ENCODE measurements at places on chromosomes 4 and X. TPM values are rescaled to one million over a fixed set of nuclear protein-coding genes. Genes with fewer than 3 reads are reported as not detected.

The GPM6B gene
- 4.1 TPM for total RNA-seq

The ACE2 gene
- 1.0 TPM for total RNA-seq

The CAPN6 gene
- 0.33 TPM for total RNA-seq

The DGAT2L6 gene
- total RNA-seq: not detected

The CRMP1 gene
- total RNA-seq: 0.81 TPM

The TRIM61 gene
- total RNA-seq: 0.90 TPM

The MTMR8 gene
- total RNA-seq: 4.9 TPM

The NLGN4X gene
- 0.83 TPM for total RNA-seq

The FAM53A gene
- 1.7 TPM for total RNA-seq

The FAM184B gene
- total RNA-seq: not detected

DNA sequence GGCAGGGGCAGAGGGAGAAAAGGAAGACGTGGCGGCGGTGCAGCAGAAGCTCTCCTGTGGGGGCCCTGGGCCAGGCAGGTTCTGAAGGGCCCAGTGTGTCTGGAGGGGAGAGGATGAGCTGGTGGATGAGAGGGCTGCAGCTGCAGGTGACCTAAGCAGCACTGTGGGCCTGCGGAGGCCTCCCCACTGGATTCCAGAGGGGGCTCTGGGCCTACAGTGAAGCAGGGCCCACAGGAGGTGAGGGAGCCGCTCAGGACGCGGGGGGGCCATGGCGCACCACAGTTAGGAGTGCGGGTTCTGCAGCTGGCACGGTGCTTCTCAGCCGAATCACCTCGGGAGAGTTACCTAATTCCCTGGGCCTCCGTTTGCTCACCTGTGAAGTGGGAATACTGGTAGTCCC is 10.5 kb downstream of the ABLIM2 start:
- no peak for DNase-seq

- no peak for DNase-seq
Observed at GRCh38 chr4:91434631-91435030, 869.1 kb upstream of the GRID2 start.

DNA sequence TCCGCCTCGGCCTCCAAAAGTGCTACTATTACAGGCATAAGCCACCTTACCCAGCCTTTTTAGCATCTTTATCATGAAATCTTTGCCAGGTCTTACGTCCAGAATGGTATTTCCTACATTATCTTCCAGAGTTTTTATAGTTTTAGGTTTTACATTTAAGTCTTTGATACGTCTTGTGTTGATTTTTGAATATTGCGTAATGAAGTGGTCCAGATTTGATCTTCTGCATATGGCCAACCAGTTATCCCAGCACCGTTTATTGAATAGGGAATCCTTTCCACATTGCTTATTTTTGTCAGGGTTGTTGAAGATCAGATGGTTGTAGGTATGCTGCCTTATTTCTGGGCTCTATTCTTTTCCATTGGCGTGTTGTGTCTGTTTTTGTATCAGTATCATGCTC is 349.6 kb downstream of the KCTD8 start:
- DNase-seq: no peak

DNA sequence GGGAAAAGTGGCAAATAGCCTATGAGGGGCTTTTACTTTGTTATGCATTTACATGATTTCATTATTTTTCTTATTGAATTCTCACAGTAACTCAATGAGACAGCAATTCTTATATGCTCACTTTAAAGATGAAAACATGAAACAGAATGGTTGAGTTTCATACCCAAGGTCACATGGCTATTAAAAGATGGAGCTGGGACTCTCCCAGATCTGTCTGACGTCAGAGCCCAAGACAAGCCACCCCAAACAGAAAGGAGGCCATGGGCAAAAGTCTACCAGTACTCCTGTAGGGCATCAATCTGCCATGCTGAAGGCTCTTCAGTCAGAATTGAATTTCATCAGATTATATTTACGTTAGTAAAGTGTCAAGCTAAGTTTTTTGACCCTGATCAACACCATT is 13.2 kb downstream of the HSD17B11 start:
- DNase-seq: no peak

DNA sequence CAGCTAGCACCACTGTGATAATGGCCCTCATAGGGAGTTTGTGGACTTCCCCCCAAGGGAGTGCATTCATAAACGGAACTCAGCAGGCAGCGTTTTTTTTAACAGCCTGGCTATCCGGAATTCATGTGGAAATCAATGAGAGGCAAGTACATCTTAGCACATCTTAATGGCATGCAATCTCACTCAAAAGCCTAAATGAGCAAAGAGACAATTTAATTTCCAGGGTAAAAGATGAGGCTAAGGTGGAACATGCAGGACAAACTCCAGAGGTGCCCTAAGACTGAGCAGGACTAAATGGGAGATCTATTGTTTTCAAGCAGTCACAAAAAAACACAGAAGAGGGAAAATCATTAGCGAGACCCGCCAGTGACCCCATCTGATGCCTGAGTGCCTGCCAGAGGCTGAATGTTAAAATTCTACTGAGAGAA is 243.5 kb upstream of the KCNIP4 start:
- no peak for DNase-seq

DNA sequence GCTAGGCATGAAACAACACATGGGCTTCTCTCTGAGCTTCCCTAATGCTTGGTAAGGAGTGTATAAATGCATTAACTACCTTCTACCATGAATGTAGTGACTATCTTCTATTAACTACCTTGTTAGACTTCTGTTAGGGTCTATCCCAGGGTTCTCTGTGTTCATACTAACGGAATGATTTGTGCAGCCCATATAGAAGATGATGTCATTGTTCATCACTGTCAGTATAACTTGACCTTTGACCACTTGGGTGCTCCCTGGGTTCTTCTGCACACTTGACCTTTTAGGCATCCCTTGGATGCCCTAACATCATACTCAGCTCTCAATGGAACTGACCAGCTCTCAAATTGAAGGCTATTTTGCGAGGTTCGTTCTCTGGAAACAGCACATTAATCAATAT is 30.8 kb upstream of the CT47C1 start:
- DNase-seq: no peak

GRCh38 chr4:88021824-88022223 is 14.4 kb downstream of the PKD2 start:
- no peak for DNase-seq

DNA sequence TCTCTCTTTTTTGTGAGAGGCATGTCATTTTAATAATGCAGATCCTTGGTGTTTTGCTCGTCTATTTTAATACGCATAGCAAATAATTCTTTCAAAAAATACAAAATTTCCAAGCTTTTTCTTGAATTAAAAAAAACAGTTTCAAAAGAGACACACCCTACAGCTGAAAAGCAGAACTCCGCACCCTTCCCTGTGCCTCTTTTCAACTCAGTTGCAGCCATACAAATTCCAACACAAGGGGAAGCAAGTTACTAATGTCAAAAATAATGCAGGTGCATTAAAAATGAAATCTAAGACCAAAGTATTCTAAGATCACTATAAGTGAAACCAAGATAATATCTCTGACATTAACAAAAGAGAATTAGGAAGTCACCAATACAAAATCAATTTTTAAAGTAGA is 66.6 kb downstream of the NR3C2 start:
- no peak for DNase-seq

DNA sequence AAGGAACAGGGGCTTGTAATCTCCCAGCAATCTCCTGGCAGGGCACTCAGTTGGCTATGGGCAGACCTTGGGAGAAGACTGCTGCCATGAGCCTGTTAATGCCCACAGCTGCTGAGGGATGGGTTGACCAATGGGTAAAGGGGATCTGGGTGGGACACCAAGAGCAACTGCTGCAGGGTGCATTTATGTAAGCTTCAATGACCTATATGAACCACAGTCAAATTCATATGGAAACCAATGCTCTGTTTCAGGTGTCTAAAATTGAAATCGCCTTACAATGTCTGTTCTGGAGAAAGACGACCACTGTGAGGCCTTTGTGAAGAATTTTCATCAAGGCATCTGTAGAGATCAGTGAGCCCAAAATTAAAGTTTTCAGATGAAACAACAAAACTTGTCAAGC is 6.1 kb downstream of the EPGN start:
- no peak for DNase-seq

DNA sequence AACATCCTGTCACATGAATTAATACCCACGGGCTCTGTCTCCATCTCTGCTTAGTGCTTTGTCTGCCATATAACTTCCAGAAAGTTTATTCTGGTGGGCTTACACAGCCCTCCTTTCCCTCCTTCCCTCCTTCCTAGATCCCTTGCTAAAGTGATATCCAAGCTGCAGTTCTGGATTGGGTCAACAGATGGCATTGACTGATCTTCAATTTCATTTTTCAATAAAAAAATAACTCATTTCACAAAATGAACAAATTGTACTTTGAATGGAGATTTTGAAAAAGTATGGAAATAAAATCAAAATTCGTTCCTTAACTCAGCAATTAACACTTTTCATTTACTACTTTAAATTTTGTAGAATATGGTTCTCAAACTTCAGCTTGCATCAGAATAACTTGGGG is 94.9 kb downstream of the NXF2 start:
- DNase-seq: no peak

DNA sequence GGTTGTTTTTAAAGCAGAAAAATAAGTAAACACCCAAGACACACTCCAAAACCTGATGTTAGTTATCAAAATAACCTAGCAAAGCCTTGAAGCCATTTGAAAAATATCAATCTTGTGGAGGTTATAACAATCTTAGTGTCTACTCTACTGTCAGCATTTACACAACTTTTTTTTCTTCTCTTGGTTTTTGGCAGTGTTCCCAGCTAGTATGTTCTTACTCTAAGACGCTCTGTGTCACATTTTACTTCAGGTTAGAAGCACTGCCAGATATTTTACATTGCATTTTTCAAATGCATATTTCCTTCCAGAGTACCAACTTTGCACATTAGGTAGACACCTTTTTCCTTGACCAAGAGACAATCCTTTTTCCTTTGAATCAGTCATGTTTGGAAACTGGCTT is 114.0 kb upstream of the INPP4B start:
- no peak for DNase-seq

DNA sequence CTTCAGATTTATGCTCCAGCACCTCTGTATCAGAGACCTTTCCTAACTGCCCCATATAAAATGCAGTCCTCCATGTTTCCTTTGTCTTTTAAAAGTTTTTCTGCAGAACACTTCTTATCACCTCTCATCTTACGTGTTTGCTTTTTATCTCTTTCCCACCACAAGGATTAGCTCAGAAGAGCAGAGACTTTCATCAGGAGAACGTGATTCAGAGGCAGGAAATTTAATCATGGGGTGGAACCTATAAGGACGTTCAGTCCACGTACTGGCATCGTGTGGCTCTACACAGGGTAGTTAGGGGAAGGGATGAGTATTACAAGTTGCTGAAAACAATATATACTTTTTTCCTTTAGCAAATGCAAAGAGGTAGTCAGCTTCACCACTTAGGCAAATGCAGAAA is 98.7 kb downstream of the SORBS2 start:
- no peak for DNase-seq

DNA sequence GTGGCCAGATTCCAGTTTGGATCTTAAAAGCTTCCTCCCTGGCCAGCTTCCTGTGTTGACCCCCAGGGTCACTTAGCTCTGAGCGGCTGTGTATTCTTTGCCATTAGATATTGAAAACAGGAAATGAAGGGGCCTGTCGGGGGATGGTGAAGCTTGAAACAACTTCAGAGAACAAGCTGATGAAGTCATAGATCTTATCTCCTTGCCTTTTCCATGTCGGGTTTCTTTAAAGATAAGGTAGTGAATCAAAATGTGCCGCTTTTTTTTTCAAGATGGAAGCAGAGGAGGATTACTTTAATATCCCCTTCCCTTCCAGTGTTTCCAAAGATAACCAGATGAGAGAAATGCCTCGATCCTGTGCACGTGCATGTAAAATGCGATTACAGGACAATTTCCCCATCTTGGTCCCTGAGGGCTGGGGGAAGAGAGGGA is 508.5 kb downstream of the MID1IP1 start:
- no peak for DNase-seq

GRCh38 chrX:70001269-70001668 is 48.5 kb downstream of the AWAT2 start:
- DNase-seq: no peak

GRCh38 chrX:80316526-80316925 is 103.7 kb upstream of the TENT5D start:
- no peak for DNase-seq

DNA sequence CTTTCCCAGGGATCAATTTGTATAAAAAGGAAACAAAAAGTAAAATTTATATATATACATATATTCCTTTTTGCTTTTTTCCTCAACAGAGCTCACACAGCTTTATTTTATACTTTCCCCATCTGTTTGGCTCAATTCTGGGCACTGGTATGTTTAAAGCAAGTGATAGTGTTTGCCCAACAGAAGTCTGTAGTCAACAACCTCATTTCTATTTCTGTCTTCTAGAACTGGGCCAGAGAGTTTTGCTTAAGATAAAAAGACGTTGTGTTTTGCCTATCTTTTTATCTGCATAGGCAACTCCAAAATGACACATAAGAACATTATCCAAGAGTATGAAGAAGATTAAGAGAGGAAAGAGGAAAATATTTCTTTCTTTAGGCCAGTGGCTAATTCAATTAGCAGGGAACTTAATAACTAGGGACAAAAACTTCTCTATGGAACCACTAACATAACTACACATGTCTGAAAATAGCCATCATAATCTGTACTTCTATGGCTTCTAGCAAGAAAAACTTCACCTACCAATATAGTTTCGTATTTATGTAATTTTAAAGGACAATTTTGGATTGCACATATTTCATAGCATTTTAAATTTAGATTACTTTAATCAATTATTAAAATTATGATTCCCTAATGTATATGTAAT is 1300.5 kb downstream of the ARAP2 start:
- DNase-seq: no peak

GRCh38 chr4:84366907-84367306 is 132.2 kb downstream of the NKX6-1 start:
- no peak for DNase-seq
